ENCODE measurements at places on chromosomes 4 and X.

DNA sequence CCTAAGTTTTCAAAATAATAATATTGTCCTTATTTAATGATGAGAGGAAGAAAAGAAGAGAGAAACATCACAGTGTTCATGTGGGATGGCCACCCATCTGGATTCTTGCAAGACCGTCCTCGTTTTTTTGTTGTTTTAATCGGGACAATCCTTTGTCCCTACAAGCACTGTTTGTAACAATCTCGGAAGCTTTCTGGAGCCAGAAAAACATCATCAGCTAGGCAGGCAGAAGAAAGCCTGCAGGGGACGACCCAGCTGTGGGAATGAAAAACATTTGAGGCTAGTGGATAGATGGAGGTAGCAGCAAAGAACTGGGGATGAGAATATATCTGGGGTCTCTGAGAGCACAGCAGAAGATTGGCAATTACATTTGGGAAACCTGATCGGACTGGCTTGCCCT lies 105.6 kb downstream of the DKK2 start:
- DNase-seq, result no peak

GRCh38 chr4:81213671-81214070 lies 1.4 kb downstream of the PRKG2 start:
- DNase-seq, result no peak

DNA sequence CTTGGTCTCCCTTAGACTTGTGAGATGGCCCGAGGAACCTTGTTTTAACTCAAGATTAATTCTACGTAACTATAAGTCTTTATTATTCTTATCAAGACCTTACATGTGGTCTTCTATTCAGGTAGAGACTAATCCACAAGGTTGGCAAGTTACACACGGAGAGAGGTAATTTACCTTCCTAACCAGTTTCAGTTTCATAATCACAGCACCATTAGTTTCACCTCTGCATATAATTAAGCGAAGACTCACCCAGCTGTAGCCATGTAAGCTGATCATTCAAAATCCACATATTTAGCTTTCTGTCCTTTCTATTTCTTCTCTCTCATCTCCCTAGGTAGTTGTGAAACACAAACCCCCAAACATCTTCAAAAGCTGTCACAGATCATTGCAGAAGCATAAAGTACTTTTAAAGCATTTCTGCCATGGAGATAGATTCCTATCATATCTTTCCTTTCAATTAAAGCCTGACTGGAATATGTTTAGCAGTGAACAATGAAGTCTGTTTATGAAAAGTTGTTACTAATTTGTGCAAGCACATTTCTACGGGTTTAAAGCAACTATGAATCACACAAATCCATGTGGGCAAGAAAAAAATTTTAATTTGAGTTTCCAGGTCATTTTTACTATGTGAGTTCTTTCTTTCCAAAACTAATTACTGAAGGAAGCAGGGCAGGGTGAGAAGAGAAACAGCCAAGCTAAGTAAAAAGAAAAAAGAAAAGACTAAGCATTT lies 78.5 kb downstream of the BTC start:
- no peak for DNase-seq

DNA sequence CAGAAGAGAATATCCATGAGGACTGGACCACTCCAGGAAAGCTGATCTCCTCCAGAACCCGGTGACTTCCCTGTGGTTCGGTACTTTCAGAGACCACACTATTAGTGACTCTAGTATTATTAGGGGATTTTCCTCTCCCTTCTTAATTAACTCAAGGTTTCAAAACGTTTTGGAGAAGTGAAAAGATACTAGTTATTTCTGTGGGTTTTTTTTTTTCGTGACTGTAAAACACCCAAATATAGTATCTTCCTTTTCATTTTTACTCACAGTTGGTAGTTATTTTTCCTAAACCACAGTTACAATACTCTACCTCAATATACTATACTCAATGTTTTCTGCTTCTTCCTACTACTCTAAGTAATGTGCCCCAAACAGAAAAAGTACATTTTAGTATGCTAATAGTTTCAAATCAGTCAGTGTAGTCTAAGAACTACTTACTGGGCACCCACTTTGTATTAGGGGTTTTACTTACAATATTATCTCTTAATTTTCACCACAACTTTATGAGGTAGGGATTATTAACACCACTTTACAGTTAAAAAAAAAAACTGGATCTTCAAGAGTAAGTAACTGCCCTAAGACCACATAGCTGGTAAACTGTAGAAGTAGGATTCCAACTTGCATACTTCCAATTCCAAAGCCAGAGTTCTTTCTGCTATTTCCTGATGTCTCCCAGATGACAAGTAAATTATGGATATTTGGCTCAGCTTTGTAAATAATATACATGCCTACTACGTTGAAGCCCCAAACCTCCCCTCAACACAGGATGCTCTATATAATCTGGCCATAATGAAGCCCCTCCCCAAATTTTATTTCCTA lies 45.0 kb downstream of the SLC9A7 start:
- no peak for DNase-seq
